ENCODE measurements at places on chromosomes 3 and 15. TPM values are rescaled to one million over a fixed set of nuclear protein-coding genes. Genes with fewer than 3 reads are reported as not detected.

The GATA2 gene
- not detected for total RNA-seq

The NPAP1 gene
- not detected for total RNA-seq

The LRRC2 gene
- 0.55 TPM for total RNA-seq

The CDHR4 gene
- not detected for total RNA-seq

The GADL1 gene
- not detected for total RNA-seq
